ENCODE measurements at places on chromosomes 6 and 20.

DNA sequence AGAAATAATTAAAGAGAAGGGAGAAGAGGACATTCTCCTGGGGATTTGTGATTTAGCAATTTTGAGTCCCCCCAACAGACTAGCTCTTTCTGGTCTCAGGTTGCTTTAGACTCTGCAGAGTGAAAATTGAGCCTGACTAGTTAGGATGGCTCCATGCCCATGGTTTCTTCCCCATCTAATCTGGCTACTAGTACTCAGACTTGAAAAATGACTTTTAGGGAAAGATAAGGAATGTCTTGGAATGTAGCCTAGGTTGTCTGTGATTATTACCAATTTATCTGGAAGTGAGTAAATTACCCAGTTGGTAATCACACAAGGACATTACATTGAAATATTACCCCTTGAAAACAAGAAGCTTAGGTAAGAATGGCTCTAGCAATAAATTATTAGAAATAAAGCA lies 4.2 kb downstream of the BEND6 start:
- no peak for DNase-seq

GRCh38 chr6:170487707-170488329 lies 65.3 kb downstream of the PSMB1 start:
- DNase-seq, result no peak

DNA sequence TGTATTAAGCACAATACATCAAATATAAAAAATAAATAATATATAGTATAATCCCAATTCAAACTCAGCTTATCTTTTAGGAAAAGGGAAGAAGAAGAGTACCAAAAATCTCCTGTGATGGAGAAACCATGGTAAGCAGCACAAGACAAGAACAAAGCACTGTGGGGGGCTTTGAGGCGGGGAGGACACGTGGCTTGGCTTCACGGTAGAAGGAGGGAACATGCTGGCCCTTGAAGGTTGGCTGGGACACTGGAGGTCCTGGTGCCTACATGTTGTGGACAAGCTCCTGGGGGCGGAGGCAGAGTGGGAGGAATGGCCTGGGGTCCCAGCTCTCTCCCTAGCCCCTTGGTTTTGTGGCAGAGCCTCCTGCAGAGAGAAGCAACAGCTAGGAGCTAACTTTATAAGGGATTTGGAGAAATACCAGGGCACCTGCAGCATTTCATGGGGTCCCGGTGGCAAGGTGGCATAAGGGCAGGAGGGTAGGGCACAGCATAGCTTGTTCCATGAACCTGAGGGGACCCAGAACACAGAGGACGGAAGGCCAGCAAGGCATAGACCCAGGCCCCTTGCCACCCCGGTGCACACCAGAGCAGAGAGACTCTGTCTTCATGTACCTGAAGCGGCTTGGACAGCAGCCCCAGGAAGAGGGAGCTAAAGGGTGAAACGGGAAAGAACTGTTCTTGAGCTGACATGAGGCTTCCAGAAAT lies 72.0 kb downstream of the LY86 start:
- no peak for DNase-seq

GRCh38 chr6:142702501-142703460 lies 242.2 kb downstream of the HIVEP2 start:
- DNase-seq, result no peak

GRCh38 chr6:134910593-134910935 lies 39.3 kb downstream of the ALDH8A1 start:
- DNase-seq, result no peak

DNA sequence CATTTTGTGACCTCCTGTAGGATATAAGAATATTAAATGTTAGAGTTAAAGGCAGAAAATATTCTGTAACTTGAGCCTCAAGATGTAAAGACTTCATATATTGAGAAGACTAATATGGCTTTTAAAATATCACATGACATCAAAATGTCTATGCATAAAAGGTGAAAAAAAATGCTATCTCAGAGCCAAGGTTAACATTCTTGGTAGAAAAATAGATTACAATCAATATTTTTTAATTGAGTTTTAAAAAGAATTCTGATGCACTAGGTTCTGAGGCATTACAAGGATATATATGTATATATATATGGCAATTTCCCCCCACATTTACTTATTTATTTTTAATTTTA lies 46.2 kb upstream of the RAB23 start:
- DNase-seq, result no peak

- DNase-seq, result no peak
These were observed 38.7 kb upstream of the THEMIS start for GRCh38 chr6:127939442-127940066.

DNA sequence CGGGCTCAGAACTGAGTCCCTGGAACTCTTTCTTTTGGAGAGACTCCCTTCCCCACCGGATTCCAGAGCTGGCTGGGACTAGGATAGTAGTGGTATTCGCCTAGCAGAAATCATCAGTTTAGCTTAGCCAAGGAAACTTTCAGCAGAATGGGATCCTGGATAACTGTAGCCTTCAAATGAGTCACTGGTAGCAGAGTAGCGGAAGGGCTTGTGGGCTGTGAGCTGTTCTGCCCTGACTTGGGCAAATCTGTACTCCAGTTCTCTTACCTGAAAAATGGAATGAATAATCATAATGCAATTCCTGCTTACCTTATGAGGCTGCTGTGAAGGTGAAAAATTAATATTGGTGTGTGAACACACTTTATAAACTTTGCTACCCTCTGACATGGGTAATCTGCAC lies 244.3 kb upstream of the CHD6 start:
- DNase-seq, result no peak

GRCh38 chr20:32907886-32908285 lies 49.2 kb downstream of the EFCAB8 start:
- DNase-seq, result no peak

DNA sequence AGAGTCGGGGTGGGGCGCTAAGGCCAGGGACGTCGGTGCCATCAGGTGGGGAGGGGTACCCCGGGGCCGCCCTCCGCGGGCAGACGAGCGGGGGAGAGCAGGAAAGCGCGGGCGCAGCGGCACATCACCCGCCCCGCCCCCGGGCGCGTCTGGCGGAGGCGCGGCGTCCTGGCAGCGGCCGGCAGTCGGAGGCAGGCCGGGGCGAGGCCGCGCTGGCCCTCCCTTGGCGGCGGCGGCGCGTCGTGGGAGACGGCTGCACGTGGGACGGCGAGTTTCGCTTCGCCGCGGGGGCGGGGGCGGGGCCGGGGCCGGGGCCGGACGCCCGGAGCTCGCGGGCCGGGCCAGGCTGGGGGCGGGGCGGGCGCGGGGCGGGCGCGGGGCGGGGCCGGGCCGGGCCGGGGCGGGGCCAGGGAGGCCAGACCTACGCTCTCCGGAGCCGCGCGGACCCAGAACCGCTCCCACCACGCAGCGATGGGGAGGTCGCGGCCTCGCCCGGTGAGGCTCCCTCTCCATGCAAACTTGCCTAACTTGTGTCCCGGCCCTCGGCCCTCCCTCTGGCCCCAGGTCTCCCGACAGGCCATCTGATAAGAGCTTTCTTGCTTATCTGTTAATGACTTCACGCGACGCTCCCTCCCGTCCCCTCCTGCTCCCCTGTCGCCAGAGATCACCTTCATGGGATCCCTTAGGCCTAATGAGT lies 12.5 kb downstream of the ITPR3 start:
- peak; percentile 45 for DNase-seq

DNA sequence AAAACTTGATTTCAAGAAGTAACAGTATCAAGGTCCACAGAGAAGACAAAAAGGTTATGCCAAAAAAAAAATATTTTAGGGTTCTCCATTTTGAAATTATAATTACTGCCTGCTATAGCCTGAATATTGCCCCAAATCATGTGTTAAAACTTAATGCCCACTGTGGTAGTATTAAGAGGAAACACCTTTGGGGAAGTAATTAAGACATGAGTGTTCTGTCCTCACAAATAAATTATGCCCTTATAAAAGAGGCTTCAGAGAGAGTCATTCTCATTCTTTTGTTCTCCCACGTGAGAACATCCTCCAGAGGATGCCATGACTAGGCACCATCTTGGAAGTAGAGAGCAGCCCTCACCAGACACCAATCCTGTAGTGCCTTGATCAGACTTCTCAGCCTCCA lies 66.2 kb downstream of the GMDS start:
- no peak for DNase-seq

GRCh38 chr6:35258858-35259193 lies 709 bp upstream of the ZNF76 start:
- no peak for DNase-seq

DNA sequence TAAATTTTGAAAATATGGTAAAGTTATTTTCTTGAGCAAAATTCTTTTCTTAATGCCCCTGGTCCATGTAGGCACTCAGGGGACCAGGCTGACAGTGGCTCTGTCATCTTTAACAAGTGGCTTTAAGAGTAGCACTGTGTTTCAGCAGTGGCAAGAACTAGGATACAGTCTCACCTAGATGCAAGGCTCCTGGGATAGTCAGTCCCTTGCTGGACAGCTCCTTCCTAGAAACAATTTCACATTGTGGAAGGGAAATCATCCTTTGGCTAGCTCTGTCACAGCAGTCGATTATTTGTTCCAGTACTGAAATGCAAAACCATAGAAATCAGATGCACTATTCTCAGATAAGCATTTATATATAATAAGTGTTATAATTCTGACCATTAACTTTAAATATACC lies 175.4 kb upstream of the KCNQ5 start:
- no peak for DNase-seq

GRCh38 chr6:45696738-45697137 lies 318.9 kb downstream of the CLIC5 start:
- no peak for DNase-seq

DNA sequence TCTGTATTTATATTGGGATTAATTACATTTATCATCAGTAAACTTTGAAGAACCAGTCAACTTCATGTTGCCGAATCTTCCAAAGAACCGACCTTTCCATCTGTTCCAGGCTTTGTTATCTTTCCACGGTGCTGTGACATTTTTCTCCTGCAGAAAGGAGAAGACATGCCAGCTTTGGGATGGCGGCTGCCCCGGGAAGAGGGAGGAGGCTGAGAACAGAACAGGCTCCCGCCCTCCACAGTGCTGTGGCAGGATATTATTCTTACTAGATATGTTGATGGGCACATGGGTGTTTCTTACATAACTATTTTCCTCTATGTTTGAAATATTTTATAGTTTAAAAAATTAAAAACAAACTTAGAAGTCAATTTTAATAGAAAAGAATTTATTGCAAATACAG lies 44.9 kb downstream of the GINS1 start:
- no peak for DNase-seq

GRCh38 chr6:28589234-28589956 lies 63.7 kb downstream of the GPX5 start:
- no peak for DNase-seq

DNA sequence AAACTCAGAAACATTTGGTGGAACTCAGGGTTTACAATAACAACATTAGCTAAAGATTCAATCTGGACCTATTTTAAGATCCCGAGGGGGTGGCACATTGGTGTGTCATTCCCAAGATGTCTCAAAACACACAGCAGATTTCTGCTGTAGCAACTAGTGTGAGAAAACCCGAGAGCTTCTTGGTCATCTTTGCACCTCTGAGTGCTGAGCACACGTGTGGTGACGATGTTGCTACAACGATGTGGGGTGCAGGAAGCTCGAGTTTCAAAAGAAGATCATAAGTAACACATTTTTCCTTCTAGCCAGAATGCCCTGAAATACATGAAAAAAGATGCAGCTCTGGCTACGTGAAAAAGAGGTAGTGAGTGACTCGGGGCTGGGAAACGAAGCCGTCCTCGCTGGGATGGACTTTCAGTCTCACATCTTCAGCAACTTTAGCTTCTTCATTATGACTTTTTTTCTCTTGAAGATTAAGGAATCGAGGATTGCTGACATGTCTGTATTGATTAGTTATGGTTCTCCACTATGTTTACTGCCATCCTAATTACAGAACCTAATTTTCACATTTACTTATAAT lies 1.5 kb downstream of the RAMACL start:
- DNase-seq, result no peak

- no peak for DNase-seq
These were observed 76.5 kb upstream of the TMEM170B start for GRCh38 chr6:11460837-11461661.

DNA sequence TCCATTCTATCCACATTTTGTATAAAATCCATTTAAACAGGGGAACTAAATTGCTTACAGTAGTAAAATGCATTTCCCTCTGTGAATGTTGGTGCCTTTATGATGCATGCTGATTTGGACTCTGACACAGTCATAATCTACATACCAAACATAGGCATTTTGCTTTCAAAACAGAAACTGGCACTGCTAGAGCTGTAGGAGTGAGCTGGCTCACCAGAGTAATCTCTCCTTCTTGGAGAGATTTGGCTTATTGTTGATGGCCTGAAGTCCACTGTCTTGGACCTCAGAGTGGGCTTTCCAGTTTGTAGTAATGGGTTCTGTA lies 363.2 kb upstream of the FLRT3 start:
- DNase-seq, result no peak

DNA sequence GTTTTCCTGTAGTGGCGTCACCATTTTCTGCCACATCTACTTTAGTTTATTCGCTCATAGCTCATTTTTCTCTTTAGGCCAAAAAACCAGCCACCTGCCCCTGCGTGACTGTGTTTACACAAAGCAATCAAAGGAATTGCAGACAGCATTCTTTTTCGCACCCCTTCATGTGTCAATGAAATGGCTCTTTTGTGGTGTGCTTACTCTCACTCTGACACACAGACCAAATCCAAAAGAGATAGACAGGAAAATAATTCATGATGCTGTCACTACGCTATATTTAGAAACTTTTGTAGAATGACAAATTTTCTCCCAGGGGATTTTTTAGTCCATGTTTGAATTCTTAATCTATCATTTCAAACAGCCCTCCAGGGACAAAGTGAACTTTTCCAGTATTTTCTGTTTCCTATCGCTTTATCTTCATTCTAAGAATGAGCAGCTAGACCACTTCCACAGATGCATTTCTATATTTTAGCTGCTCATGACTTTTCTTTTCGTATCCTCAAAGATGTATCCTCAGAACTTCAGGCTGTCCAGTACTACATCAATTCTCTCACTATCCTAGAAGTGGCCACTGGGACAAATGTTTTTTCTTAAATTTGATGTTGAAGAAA lies 37.9 kb upstream of the KHDRBS2 start:
- no peak for DNase-seq
